Neural crest cell (in vitro differentiated cells): ENCODE measurements at places on chromosomes 7 and 10.

GRCh38 chr7:1009747-1010146 lies 26.8 kb downstream of the CYP2W1 start:
- DNase-seq = no peak

DNA sequence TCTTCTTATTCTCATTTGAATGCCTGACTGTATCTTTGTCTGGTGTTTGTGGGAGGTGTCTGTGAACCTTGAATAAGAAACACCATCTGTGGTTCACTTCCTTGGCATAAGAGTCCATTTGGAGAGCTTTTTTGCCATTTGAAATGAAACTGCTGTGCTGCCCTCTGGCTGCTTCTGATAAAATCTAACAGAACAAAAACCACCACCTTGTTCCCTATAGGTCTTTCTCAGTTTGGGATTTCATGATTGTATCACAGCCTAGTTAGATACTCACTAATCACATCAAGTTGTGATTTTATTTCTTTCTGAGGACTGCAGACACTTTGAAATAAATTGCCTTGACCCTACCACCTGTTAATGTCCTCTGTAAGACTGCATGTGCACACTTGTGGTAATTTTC lies 102.7 kb upstream of the FAM13C start:
- DNase-seq = no peak

DNA sequence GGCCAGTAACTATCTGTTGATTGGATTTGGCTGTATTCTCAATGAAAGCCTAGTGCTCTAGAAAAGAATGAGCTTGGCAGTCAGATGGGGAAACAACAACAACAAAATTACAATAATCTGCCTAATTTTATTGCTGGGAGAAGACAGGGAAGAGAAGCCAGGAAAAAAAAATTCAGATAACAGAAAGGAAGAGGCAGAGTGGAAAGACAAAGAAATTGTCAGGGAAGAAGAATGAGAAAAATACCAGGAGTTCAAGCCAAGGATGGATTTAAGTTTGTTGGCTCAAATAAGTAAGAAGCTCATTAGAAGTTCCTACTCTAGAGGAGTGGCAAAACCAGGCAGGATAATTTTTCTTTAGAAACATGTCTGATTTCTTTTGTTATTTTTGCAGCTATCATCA lies 45.9 kb upstream of the PRKG1 start:
- DNase-seq = no peak

DNA sequence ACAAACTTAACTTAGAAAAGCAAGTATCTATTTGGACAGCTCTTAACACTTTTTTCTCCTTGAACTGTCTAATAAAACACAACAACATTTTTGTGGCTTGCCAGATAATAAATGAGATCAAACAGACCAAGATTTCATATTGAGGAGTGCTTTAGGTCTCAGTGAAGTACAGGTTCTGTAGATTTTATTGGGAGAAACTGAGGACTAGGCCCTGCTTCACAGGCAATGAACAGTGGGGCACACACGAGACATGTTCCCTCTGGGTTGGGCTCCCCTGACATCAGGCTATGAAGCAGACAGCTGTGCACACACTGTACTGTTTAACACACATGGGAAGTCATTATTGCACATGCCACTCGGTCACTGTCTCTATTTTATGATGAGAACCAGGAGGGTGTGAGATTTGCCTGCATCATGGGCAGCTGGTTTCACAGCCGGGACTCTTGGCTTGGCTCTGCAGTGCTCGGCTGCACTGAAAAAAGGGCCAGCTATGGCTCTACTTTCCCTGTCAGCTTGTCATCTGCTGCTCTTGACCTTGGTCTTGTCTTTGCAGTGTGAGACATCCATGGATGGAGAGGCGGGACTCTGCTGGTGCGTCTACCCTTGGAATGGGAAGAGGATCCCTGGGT lies 4.2 kb downstream of the IGFBP1 start:
- DNase-seq = no peak

DNA sequence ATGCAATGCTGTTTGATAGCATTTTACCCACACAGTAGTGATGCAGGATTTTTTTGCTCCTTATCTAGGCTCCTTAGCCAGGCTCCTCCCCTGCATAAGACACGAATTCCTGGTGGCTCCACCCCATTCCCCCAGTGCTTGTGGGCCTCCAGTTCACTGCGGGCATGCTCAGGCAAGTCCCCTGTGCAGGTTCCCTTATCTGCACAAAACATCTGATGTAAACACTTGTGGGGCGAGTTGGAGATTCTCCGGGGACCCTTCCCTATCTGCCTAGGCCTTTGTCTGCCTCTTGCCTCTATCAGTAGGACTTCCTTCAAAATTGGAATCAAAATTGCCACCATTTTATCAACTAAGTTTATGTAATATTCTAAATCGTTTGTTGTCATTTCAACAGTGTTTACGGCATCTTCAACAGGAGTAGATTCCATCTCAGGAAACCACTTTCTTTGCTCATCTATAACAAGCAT lies 5.4 kb upstream of the STK17A start:
- DNase-seq = no peak

- DNase-seq = no peak
These were observed 11.1 kb downstream of the CALY start for GRCh38 chr10:133325440-133326222.

GRCh38 chr7:64876792-64877713 lies 26.0 kb upstream of the ZNF273 start:
- peak; percentile 47 for DNase-seq

- no peak for DNase-seq
These were observed 30.1 kb upstream of the PPP1R3C start for GRCh38 chr10:91662993-91663392.

GRCh38 chr7:121328508-121329190 lies at the start of gene WNT16:
TSS of gene WNT16 (plus strand) at chr7:121329000. CDS start at chr7:121329293, 293 bp downstream.
- DNase-seq = no peak

- DNase-seq = peak; percentile 53
These were observed 90.7 kb downstream of the MKI67 start for GRCh38 chr10:128035557-128035973.

- no peak for DNase-seq
These were observed 120.8 kb downstream of the CELF2 start for GRCh38 chr10:11138314-11139033.

GRCh38 chr7:151143261-151144015 lies 24.1 kb downstream of the GBX1 start:
- no peak for DNase-seq

DNA sequence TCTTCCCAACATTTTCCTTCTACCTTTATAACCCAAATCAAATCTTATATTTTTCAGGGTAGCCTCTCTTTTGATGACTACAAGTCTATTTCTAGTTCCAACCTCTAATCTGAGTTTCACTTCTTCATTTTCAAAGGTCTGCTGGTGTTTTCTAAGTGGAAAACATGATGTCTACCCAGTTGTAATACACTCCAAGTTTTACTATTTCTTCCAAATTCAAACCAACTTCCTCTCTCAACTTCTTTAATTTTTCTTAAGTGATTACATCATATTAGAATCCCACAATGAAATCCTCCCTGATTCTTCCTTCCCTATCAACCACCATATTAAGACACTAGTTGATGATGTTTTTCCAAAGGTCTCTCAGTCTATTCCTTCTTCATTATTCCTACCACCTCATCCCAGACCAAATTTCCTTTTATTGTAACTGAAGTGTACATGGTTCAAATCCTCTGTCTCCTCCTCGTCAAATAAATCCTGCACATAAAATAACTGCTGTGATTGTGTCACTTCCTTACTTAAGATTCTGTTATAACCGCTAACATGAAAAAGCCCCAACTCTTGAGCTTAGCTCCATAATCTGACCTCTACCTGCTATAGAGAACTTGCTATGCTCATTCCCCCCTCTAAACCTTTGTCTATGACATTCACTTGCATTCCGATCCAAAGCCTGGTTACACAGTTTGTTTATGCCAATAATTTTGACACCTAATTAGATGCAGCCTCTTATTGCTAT lies 12.7 kb downstream of the TAS2R38 start:
- no peak for DNase-seq

GRCh38 chr10:11210211-11210922 lies 192.7 kb downstream of the CELF2 start:
- DNase-seq = no peak

DNA sequence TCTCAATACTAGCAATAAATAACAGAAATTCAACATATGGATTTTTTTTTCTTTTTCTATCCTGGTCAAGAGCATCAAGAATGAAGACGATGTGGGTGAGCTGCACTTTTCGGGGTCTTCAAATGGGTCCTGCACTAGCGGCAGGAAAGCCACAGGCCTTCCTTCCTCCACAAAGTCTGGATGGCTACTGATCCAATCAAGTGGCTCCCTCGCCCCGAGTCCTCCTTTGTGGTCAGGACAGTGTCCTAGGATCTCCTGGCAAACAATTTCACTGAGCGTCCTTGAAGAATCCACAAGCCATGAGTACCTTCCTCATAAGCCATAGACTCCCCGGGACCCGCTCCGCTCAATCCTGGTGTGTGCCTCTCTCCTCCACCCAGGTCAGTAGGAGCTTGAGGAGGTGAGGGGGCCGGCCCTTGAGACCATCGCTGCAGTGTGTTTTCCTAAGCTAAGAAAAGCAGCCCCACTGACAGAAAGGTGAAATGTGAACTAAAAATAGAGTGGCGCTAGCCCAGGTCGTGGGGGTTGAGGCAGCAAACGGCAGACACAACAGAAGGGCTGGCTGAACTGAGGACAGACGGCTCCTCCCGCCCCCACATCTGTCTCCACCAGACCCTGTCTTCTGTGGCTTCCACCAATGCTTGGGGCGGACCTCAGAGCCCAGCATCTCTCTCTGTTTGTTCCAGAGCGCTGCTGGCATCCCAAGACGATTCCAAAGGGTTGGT lies 202.3 kb downstream of the HERPUD2 start:
- DNase-seq = no peak

DNA sequence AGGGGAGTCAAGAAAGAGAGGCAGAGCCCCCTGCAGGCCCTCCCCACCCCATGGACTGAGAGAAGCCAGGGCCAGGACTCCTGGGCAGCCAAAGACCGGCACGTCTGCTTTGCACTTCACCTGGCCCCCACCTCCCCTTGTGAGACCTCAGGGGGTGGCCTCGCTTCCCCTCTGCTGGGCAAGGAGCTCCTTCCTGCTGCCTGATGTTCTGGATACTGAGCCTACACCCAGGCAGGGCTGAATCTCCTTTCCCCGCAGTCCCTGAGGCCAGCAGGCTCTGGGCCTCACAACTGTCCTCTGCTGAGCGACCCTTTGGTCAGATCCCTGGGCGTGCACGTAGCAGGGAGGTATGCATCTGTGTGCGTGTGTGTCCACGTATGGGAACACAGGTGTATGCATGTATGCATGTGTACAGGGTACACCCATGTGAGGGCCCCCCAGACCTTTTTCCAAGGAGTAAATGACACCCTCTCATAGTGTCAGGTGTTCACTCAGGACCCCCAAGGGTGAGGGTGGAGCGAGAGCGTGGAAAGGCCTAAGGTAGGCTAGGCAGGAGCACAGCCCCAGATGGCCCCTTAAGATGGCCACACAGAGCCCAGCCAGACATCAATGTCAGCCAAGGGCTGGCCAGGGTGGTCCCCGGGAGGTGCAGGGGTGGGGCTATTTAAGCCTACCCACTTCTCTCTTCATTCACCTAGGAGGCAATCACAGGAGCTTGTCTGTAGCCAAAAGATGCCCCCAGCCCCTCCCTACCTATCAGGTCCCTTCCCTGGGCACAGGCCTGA lies 1.9 kb upstream of the RET start:
- no peak for DNase-seq

- no peak for DNase-seq
These were observed 129.9 kb downstream of the TRRAP start for GRCh38 chr7:99008181-99008631.

GRCh38 chr10:341081-341740 lies 206.0 kb downstream of the ZMYND11 start:
- DNase-seq = no peak

- no peak for DNase-seq
These were observed 43.0 kb downstream of the PKD1L1 start for GRCh38 chr7:47905076-47905920.

- no peak for DNase-seq
These were observed 3.1 kb downstream of the CYP2W1 start for GRCh38 chr7:985915-986741.

GRCh38 chr7:118109607-118110006 lies 74.4 kb upstream of the LSM8 start:
- no peak for DNase-seq

- DNase-seq = peak; percentile 26
These were observed 17.5 kb downstream of the PRF1 start for GRCh38 chr10:70584909-70585544.

DNA sequence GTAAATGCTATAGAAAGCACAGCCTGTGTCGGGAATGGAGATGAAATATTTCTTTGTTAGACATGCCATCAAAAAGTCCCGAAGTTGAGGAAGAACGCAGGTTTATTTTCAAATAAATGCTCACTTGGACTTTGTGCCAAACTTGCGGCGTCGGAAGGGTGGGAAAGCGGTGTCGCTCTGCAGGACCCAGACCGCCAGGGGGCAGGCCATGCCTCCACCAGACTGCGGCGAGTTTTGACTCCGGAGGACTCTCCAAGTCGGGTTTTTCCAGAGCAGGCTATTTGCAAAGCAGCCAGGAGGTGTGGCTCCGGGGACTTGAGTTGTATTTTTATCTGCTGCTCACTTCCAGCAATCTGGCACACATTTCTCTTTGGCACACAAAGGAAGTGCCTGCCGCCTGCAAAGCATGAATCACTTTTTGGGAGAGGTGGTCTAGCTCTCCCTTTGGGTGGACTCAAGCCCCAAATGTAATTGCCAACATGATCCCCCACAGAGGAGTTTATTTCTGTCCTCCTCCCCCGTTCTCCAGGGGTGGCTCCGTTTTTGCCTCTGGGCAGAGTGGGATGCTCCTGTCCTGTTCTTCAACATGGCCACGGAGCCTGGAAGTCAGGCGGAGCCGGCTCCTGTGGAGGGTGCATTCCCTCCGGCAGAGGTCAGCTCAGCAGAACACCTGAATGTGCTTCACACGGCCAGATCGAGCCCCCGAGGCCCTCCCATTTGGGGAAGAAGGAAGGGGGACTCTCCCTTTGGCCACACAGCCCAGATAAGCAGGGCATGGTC lies 82.3 kb upstream of the GPR26 start:
- peak; percentile 77 for DNase-seq

GRCh38 chr10:84156768-84157167 lies 16.8 kb upstream of the GPR15LG start:
- DNase-seq = no peak

DNA sequence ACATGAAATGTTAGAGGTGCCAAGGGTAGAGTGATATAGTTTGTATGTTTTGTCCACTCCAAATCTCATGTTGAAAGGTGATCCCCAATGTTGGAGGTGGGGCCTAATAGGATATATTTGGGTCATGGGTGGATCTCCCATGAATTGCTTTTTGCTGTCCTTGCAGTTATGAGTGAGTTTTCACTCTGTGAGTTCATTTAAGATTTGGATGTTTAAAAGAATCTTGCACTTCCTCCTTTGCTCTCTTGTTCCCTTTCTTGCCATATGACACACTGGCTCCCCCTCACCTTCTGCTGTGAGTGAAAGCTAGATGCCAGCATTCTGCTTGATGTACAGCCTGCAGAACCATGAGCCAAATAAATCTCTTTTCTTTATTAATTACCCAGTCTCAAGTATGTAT lies 269.2 kb downstream of the ZWINT start:
- DNase-seq = no peak
